Right ventricle myocardium inferior (tissue), 1 donor: ENCODE measurements at places on chromosomes 16 and 17. TPM values are rescaled to one million over a fixed set of nuclear protein-coding genes. Genes with fewer than 3 reads are reported as not detected.

Gene HCRT
- total RNA-seq = not detected

Gene PRDM7
- not detected for total RNA-seq

Gene CDK5R1
- 1.3 TPM for total RNA-seq

Gene GCSH
- total RNA-seq = 52.3 TPM

Gene TAF1C
- 26.5 TPM for total RNA-seq

- no peak for DNase-seq
These were observed 28.2 kb downstream of the ITGAE start for GRCh38 chr17:3772764-3773163.

- DNase-seq = no peak
These were observed 6.0 kb downstream of the SCN4A start for GRCh38 chr17:63966646-63967264.

DNA sequence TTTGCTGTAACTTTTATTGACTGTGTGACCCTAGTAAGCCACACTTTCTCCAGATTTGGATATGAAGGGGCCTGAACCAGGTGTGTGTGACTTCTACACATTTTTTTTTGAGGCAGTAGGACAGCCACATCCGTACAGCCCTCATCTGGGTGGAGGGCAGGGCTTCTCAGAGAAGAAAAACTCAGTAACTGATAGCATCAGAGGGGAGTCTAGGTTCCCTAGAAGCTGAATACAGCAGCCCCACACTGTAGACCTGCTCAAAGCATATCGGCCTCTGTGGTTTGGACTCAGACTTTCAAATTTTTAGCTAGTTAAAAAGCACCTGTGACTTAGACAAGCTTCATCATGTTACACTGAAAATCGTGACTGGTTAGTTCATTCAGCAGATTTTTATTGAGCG lies 10.8 kb downstream of the PRSS54 start:
- DNase-seq = no peak

GRCh38 chr16:66020642-66021041 lies 345.8 kb upstream of the CDH5 start:
- no peak for DNase-seq

DNA sequence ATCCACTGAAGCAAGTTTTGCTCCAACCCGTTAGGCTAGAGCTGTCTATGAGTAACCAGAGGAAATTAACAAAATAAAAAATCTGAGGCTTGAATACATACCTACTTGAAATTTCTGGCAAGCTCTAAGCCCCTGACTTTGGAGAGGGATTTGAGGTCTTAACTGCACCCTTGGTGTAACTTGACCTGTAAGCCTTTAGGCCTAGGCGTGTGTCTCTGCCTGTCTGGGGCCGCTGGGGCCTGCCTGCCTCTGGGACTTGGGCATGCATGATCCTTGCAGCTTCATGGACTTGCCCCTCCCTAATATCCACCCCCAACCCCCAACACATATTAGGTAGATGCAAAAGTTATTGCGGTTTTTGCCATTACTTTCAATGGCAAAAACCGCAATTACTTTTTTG lies 3.7 kb upstream of the CDC42EP4 start:
- no peak for DNase-seq

DNA sequence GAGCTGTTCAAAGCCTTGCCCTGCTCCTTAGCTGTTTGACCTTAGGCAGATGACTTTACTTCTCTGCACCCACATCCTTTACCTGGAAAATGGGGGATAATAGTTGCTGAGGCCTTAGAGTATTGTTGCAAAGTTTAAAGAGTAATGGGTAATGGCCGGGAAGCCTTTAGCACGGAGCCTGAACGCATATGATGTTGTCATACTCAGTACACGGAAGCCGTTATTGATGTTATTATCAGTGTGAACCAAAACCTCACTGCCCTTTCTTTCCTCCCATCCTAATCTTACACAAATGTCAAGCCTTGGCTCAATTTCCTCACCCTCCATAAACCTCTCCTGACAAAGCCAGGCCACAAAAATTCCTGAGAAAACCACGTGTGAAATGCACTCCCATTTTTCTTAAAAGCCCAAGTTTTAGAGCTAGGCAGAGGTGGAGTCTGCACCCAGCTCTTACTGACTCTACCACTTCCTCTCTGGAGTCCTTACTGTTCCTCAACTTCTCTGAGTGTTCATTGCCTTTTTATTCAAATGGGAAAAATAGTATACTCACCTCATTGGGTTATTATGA lies 67.3 kb upstream of the CACNG3 start:
- no peak for DNase-seq

GRCh38 chr17:77647531-77647930 lies 311.0 kb upstream of the TNRC6C start:
- DNase-seq = no peak

DNA sequence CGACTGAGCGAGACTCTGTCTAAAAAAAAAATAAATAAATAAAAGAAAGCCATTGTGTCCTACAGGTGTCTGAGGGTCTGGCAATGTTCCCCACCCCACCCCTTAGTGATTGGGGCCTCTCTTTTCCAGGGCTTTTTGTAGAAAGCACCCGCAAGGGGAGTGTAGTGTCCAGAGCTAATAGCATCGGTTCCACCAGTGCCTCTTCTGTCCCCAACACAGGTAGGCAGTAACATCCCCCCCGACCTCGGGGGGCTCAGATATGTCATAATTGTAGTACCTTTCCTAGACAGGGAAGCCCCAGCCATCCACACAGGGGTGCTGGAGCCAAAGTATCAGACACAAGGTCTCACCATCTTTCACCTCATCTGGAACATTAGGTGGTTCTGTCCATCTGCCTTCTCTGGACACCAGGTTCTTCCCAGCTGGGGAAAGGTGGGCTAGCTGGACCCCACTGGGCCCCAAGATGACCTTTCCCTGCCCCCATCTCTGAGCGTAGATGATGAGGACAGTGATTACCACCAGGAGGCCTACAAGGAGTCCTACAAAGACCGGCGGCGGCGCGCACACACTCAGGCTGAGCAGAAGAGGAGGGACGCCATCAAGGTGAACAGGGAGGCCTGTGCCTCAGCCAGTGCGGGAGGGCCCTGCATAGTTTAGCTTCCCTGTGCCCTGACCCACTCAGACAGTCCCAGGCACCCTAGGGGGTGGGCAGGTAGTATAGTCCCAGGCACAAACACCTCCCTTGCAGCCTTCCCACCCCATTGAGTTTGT lies 1.6 kb downstream of the MLX start:
- DNase-seq = no peak

- DNase-seq = no peak
These were observed 53.6 kb upstream of the TBX2 start for GRCh38 chr17:61345825-61346666.

DNA sequence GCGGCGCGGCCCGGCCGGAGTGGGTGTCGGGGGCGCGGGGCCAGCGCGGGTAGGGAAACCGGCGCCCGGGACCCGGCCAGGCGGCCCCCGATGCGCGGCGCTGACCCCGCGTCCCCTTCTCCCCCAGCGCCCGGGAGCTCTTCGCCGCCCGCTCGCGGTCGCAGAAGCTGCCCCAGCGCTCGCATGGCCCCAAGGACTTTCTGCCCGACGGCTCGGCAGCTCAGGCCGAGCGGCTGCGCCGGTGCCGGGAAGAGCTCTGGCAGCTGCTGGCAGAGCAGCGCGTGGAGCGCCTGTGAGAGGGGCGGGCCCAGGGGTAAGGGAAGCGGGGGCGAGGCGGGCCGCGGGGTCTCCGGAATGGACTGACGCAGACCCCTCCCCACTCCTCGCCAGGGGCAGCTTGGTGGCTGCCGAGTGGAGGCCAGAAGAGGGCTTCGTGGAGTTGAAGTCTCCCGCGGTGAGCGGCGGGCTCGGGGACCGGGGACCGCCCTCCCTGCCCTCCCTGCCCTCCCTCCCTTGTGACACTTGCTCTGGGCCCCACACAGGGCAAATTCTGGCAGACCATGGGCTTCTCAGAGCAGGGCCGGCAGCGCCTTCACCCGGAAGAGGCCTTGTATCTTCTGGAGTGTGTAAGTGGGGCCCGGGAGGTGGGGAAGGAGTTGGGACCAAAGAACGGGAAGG lies 430 bp downstream of the TSEN54 start:
- peak; percentile 70 for DNase-seq

- DNase-seq = no peak
These were observed 7.0 kb upstream of the TMEM235 start for GRCh38 chr17:78224231-78225087.

DNA sequence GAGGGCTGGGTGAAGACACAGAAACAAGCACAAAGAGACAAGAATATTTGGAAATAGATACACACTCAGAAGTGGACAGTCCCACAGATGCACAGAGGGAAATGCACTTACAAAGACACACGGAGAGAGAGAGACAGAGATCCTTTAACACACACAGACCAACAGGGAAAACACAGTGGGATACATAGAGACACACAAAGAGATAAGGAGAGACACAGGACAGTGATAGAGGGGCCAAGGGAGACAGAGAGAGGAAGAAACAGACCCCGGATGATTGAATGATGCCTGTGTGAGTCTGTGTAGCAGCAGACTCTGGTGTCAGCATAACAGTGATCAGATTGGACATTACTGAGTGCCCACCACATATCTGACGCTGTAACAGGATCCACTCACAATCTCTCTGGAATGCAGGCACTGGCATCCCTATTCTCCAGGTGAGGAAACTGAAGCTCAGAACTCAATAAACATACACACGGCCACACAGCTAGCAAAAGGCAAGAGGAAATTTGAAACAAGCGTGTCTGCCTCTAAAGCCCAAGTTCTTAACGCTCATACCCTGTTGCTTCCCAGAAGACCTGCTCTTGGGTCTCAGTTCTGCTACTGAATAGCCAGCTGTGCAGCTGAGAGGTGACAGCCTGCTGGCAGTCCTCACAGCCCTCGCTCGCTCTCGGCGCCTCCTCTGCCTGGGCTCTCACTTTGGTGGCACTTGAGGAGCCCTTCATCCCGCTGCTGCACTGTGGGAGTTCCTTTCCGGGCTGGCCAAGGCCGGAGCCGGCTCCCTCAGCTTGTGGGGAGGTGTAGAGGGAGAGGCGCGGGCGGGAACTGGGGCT lies 186.3 kb upstream of the NLRP1 start:
- DNase-seq = no peak

DNA sequence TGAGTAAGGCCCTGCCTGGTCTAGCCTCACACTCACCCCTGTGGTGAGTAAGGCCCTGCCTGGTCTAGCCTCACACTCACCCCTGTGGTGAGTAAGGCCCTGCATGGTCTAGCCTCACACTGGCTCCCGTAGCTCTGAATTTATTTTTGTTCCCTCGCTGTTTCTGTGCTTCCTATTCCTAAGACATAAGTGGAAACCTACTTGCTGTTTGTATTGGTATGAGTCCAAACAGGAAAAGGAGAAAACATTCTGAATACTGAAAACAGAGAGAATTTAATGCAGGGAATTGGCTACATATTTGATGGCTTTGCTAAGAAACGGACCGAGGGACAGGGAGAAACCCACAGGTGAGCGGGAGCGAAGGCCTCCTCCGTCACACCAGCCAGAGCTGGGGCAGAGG lies 267.8 kb downstream of the FOXL1 start:
- DNase-seq = no peak

DNA sequence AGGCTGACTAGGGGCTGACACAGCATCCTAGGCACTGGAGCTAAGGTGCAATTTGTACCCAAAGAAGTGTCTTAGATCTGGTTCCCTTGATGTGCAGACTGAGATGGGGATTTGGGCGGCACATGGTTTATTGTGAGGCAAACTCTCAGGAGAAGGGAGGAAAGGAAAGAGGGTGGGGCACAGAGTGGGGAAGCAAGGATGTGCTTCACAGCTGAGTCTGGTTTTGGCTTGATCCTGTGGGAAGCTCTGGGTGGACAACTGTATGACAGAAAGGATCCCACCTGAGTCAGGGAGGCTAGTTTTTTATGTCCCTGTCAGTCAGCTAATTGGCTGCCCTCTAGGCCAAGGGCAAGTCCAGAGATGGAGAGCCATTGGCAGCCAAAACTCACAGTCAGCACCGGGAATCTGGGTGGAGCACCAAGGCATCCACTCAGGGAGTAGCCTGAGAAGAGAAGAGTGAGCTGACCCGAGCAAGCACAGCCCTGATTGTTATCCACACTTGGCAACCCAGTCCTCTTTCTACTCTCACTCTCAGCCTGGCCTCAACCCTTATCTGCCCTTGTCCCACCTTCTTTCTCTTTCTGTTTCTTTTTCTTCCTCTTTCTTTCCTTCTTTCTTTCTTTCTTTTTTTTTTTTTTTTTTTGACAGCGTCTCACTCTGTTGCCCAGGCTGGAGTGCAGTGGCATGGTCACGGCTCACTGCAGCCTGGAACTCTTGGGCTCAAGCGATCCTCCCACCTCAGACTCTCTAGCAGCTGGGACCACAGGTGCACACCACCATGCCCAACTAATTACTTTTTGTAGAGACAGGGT lies 12.0 kb downstream of the ARL4D start:
- DNase-seq = no peak

DNA sequence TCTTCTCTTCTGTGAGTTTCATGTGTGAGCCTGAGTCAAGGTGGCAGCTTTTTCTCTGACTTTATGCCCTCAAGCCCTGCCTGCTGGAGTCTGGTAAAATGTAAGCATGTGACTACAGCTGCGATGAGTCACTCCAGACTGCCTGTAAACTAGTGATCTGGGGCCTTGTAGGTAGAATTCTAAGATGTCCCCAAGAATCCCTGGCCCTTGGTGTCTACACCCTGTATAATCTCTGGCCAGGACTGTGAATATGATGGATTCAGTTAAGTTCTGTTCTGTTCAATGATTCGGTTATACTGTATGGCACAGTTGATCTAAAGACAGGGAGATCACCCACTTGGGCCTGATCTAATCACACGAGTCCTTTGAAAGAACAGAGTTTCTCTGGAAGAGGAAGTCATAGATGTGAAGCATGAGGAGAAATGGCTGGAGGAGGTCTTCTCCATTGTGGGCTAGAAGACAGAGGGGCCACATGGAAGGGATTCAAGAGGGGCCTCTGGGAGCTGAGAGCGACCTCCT lies 29.8 kb downstream of the PRSS54 start:
- no peak for DNase-seq

DNA sequence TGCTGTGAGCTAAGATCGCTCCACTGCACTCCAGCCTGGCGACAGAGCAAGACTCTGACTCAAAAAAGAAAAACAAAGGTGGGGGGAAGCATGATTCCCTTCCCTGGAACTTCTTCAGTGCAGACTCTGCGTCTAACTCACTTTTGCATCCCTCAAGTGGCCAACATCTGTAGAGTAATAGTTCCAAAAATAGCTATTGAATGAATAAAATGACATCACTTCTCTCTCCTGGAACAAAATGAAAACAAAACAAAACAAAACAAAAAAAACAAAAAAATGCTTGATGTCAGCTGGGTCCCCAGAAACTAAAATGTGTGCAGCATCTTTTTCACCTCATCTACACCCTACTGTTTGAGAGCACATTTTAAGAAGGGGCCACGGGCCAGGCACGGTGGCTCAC lies 197.7 kb upstream of the NOG start:
- no peak for DNase-seq

DNA sequence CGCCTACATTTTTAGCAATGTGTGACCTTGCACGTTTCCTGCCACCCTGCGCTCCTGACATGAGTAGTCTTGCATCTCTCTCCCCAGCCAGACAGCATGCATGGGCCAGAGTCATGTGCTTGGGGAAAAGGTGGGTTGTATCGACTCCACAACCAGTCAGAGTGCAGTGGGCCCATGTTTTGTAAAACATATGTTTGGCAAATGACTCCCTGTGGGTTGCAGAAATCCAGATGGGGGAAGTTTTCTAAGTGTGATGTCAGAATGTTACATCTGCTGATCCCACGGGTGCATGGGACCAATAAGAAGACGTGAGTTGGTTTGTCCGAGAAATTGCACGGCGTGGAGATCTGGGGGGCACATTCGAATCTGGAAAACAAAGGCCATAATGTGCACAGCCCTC lies 147.1 kb downstream of the FOXL1 start:
- DNase-seq = no peak
